Aorta (tissue), 5 donors: ENCODE measurements at places on chromosomes 1 and 21. TPM values are rescaled to one million over a fixed set of nuclear protein-coding genes. Genes with fewer than 3 reads are reported as not detected.
A peak's percentile ranks its signal among the peaks of the same experiment; 100 is the strongest.

RPAP2 gene
- 31.3 TPM for total RNA-seq

KLHDC7A gene
- total RNA-seq = not detected

SAMSN1 gene
- total RNA-seq = 14.4 TPM

DNA sequence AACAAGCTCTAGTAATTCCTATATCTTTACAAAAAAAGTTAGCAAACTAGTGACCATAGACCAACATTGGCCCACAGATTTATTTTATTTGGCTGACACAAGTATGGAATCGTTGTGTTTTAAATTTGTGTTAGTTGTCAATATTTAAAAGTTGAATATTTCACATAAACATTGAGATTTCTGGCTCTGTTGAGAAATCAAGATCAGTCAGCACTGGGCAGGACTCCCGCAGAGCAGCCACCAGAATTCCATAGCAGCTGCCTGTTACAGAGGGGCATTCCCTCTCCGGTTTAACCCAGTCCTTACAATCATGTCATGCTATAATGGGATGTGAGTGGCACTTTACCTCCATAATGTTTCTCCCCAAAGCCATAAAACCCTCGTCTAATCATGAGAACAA lies 79.2 kb upstream of the NRIP1 start:
- no peak overlapping the region for H3K4me3 ChIP-seq
- H3K4me1 ChIP-seq = no peaks in the 10 kb centered on the region
- DNase-seq = no peak
- no peak overlapping the region for H3K27ac ChIP-seq
- H3K36me3 ChIP-seq = no peaks in the 10 kb centered on the region

DNA sequence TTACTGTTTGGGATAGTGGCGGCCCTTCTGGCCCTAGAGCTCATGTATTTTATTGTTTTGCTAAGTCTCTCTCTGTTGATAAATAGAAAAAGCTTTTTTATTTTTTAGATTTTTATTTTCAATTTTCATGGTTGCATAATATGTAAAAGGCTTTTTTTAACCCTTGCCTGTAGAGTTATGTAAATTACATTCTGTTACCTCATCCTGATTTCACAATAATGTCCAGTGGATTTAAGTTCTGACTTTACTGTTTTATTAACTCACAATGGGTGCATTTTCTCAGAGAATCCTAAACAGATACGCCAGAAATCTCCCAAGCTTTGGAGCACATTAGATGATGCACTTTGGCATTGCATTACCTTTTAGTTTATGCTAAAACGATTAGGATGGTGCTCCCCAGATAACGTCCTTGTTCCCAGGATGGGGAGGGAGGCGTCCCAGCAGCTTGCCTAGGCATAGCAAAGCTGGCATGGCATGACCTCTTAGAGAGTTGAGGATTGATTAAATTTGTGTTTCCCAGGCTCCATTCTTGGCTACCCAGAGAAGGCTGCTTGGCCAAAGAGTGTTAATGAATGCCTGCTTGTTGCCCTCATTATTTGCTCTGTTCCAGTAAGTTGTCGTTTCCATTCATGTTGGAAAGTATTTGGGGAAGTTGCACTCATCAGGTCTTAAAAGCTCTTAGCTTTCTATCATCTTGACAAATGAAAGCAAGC lies 17.1 kb downstream of the UTP25 start:
- H3K4me3 ChIP-seq = no peak overlapping the region
- no peak for DNase-seq
- H3K27me3 ChIP-seq = no peaks in the 10 kb centered on the region
- peaks cover 9% of the 10 kb centered on the region for H3K36me3 ChIP-seq
- no peak overlapping the region for H3K27ac ChIP-seq

DNA sequence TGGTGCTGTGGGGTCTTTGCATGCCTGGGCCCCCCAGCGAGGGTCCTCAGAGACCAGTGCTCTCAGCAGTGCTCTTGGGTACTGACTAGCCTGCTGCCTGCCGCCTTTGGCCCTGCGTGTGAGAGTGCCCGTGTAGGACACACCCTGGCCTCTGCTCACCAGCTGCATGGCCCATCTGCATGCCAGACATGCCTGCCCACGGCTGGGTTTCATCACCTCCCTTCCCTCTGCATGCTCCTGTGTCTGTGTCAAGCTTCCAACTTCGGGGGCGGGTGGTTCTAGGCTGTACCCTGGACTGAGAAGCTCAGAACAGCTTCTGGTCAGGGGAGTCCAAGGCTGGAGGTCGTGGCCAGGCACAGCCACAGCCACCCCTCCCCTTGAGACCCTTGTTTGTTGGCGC lies 56.9 kb downstream of the PTPRF start:
- no peaks in the 10 kb centered on the region for H3K36me3 ChIP-seq
- no peak for DNase-seq

DNA sequence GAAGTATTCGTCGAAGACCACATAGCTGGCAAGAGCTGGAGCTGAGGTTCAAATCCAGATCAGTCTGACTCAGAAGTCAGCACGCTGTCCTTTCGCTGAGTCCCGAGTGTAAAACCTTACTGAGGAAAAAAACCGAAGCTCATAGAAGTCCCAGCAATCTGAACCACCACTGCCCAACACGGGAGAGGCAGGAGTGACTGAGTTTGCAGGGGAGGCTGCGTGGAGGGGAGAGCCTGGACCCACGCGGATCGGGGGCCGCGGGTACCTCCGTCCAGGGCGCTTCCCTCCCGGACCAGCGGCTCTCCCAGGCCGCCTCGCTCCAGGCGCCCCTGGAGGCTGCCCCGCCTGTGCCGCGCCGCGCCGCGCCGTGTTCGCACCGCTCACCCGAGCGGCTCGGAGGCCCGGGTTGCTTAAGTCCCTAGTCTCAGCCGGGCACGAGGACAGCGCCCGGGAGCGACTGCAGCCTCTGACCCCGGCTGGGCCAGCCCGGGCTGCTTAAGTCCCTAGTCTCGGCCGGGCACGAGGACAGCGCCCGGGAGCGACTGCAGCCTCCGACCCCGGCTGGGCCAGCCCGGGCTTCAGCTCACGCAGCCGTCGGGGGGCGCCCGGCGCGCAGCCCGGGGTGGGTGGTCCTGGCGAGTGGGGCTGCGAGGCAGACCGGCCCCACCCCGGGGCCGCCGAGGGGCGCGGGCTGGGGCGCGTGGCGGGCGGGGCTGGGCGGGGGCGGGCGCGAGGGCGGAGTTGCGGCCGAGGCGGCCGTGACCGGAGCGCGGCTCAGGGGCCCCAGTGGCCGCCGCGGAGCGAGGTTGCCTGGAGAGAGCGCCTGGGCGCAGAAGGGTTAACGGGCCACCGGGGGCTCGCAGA lies at the start of gene ADAMTSL4:
ADAMTSL4 (plus strand) TSS at position 777 of the 864 bp plus-strand sequence. CDS start 2,881 bp downstream, outside the sequence.
- peak within 1 kb of the TSS; percentile 27 for H3K4me3 ChIP-seq
- no peaks in the 10 kb centered on the region for H3K36me3 ChIP-seq
- peak; percentile 78 for DNase-seq
- H3K27ac ChIP-seq = peak within 1 kb of the TSS; percentile 88
- H3K27me3 ChIP-seq = no peaks in the 10 kb centered on the region

- H3K4me1 ChIP-seq = no peaks in the 10 kb centered on the region
- no peak for DNase-seq
- H3K27ac ChIP-seq = no peak overlapping the region
- no peak overlapping the region for H3K4me3 ChIP-seq
- H3K36me3 ChIP-seq = no peaks in the 10 kb centered on the region
Observed at GRCh38 chr1:64235181-64235580, 31.8 kb downstream of the UBE2U start.

GRCh38 chr1:56052041-56052440 lies 527.3 kb downstream of the PLPP3 start:
- H3K27ac ChIP-seq = no peak overlapping the region
- no peak for DNase-seq
- H3K27me3 ChIP-seq = no peaks in the 10 kb centered on the region
- H3K4me1 ChIP-seq = no peaks in the 10 kb centered on the region
- H3K36me3 ChIP-seq = no peaks in the 10 kb centered on the region

DNA sequence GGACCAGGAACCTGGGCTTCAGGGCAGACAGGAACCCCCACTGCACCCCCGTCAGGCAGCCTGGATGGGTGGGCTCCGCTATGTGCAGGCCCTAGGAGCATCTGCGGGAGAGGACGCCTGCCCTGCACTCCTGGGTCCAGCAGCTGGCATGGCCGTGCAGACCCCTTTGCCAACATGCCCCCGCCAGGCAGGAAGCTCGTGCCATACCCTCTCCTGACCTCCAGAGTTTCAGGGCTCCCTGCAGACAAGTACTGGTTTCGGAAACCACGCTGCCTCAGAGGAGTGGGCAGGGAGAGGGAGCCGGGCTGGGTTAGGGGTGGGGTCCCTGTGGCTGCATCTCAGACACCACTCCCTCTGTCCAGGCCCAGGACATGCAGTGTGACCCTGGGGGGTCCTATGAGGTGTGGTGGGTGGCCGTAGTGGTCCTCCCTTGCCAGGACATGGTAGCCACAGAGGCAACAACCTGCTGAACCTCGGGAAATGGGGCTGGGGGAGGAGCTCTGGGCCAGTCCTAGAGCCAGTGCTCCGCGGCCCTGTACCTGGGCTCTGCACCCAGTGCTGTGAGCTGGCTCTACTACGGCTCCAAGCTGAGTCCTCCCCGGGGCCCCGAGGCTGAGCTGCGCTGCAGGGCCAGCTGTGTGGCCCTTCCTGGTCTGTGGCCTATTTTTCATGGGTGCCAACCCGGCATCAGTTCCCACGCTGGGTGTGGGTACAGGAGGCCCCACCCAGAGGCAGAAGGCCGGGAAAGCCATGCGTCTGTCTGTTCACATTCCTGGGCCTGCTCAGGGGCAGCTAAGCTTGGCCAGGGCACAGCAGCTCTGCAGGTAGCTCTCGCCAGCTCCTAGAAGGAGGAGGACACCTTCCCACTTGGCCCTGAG lies 1.4 kb downstream of the PLEKHN1 start:
- no peaks in the 10 kb centered on the region for H3K27me3 ChIP-seq
- no peak overlapping the region for H3K27ac ChIP-seq
- no peaks in the 10 kb centered on the region for H3K4me1 ChIP-seq
- H3K36me3 ChIP-seq = no peaks in the 10 kb centered on the region
- H3K4me3 ChIP-seq = no peak overlapping the region

DNA sequence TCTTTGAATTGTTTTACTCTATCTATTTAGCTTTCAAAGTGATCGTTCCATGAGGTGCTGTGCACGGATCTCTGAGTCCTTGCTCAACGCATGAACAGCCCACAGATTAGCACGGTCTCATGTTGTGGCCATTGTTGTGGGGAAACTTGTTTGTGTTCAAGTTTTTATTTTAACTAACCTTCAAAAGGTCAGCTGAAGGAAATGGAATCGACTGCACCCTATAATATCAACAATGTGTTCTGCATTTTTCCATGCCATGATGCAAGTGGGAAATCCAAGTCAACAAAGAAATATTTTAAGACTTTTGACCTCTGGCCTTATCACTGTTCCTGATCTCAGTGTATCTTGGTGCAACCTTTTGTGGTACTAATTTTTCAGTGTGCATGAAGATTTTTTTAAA lies 6.1 kb downstream of the SH2D1B start:
- H3K4me3 ChIP-seq = no peak overlapping the region
- no peak overlapping the region for H3K27ac ChIP-seq
- no peak for DNase-seq
- H3K27me3 ChIP-seq = no peaks in the 10 kb centered on the region
- H3K4me1 ChIP-seq = no peaks in the 10 kb centered on the region

GRCh38 chr1:31781138-31781755 lies 17.1 kb upstream of the ADGRB2 start:
- H3K36me3 ChIP-seq = no peaks in the 10 kb centered on the region
- peak; percentile 42 for DNase-seq
- no peaks in the 10 kb centered on the region for H3K4me1 ChIP-seq
- no peaks in the 10 kb centered on the region for H3K27me3 ChIP-seq
- no peak overlapping the region for H3K4me3 ChIP-seq

DNA sequence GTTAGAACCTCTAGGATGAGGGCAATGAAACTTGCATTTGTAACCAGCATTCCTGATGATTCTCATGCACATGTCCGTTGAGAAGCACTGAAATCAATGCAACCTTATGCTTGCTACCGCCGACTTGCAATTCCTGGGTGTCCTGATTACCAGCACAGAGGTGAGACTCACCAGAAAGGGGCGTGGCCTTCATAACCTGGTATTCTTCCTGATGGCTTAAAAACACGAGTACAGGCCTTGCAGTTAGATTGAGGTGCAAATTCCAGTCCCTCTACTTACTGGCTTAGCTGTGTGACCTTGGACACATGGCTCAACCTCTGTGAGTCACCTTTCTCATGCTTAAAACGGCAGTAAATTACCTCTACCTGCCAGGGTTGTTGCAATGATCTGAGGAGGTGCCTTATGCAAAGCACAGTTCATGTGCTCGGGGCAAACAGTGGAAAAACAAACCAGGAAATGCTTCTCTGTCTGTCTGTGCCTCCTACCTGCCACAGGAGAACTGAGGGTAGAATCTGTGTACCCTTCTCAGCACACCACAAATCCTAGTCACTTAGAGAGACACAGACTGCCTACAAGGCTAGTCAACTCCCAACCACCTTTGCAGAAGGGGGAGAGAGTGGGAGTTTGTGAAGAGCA lies 39.1 kb upstream of the ECE1 start:
- H3K36me3 ChIP-seq = no peaks in the 10 kb centered on the region
- H3K27ac ChIP-seq = peak overlapping the region; percentile 37
- H3K4me3 ChIP-seq = no peak overlapping the region
- no peaks in the 10 kb centered on the region for H3K27me3 ChIP-seq
- H3K4me1 ChIP-seq = peaks cover 4% of the 10 kb centered on the region

DNA sequence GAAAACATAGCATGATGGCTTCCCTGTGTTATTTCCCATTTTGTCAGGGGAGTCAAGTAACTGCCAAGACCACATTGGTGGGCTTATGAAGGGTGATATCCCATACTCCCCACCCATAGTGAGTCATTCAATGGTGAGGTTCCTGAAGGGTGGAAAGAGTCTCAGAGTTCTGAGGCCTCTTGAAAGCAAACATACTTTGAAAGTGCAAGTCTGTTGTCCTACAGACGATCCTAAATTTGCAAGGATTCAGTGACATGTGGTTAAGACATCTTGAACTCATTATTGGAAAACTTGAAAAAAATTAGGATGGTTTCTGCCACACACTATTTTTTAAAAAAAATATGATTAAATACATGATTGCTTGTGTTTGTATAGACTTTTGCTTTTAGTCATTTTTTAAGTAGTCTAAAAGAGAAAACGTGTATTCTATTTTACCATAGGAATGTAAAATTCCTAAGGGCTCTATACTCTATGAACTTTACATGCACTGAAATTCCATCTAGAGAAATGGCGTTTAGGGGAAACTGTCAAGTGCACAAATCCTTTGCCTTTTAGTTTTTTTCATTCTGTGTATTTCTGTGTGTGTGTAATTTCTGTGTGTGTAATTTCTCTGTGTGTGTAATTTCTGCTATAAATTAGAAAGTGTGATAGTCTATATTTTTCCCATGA lies 225.5 kb upstream of the ADAMTS5 start:
- H3K4me1 ChIP-seq = no peaks in the 10 kb centered on the region
- no peaks in the 10 kb centered on the region for H3K36me3 ChIP-seq
- H3K4me3 ChIP-seq = no peak overlapping the region

DNA sequence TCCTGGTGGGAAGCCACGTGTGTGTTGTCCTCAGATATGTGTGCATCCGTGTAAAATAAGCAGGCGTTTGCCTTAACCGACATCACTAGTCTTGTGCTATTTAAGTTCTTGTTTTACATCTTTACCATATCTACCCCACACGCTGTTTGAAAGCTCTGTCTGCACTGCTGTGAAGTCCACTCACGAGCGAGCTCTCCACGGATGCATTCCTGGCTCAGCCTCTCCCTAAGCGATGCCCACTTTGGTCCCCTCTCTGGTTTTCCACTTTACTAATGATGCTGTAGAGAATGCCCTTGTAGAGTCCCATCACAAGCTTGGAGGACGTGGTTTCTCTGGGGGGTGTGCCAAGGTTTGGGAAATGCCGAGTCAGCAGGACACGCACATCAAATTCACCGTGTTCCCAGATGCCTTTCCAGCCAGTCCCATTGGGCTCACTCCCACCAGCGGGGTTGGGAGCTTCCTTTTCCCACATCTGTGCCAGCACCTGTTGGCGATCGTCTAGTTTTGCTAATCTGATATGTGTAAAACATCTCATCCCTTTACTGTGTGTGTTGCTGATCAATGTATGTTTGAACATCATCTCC lies 43.8 kb downstream of the ACTL8 start:
- no peaks in the 10 kb centered on the region for H3K4me1 ChIP-seq
- no peaks in the 10 kb centered on the region for H3K36me3 ChIP-seq
- H3K4me3 ChIP-seq = no peak overlapping the region
- H3K27ac ChIP-seq = no peak overlapping the region
- no peaks in the 10 kb centered on the region for H3K27me3 ChIP-seq
